Activated CD4-positive, alpha-beta T cell treated with anti-CD3 and anti-CD28 coated beads, Interleukin-2, amount 50 U/mL, for 24 hours (primary cell): ENCODE measurements at places on chromosomes 4 and X.
A peak's percentile ranks its signal among the peaks of the same experiment; 100 is the strongest.

DNA sequence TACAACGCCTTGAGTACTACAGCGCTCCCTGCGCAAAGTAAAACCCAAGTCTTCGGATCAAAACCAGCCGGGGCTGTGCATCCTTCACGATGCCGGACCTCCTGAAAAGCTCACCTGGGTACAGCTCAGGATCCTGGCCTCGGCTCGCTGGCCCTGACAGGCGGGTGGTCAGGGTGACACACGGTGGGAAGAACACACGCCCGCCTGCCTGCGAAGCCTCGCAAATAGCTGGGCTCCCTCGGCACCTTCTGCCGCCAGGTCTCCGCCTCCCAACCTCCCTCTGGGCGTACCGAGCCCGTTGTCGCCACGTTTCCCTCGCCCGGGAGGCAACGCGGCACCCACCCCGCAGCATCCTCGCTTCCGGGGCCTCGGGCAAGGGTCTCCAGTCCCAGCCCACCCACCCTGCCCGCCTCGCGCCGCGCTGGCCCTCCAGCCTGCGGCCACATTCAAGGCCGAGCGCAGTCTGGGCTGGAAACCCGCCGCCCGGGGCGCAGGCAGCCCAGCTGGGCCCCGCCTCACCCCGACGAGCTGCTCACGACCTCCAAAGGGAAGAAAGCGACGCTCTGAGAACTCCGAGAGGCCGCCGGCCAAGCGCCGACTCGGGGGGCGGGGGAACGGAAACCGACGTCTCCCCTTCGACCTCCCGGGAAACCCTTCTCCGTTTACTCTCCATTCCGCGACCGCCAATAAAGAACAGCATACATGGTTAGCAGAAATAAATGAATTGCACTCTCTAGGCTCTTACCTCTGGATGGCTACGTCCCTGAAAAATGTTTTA lies 511 bp downstream of the PPM1K start:
- DNase-seq, result peak; percentile 43

GRCh38 chr4:176191974-176192373 lies 3.4 kb downstream of the SPATA4 start:
- DNase-seq, result no peak

DNA sequence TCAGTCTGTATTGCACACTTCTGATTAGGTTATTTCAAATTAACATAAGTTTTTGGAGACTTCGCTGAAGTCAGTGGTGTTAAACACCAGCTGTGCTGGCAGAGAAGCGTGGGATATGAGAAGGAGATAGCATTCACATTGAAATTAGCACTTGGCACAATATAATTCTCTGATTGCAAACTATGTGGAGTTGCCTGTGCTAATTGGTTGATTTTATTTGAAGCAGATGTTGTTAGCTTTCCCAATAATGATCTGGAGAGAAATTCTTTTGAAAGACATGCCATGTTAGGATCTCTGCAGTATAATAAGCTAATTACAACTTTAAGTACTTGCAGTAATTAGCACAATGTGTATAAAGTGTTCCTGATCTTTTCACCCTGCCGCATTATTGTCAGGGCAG lies 367.4 kb upstream of the ARX start:
- DNase-seq, result no peak

GRCh38 chrX:100368167-100368566 lies 41.9 kb downstream of the PCDH19 start:
- no peak for DNase-seq

- no peak for DNase-seq
These were observed 11.0 kb downstream of the BMX start for GRCh38 chrX:15511563-15511962.

- DNase-seq, result no peak
These were observed 125.9 kb upstream of the ANK2 start for GRCh38 chr4:112923516-112923915.

DNA sequence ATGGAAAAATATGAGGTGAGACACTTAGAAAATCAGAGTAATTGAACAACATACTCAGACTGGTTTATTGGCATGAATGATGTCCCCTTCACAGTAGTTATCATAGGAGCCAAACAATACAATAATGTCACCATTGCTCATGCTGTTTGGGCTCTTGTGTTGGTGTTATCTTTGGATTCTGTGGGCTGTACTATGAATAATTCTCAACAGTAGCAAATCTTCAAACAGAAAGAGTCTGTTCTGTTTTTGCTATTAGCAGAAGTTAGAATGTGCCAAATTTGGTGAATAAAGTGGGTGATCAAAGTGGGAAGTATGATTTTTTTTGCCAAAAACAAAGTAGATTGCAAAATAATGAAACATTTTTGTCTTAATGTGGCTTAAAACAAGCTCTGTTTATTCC lies 58.3 kb downstream of the GRID2 start:
- no peak for DNase-seq

DNA sequence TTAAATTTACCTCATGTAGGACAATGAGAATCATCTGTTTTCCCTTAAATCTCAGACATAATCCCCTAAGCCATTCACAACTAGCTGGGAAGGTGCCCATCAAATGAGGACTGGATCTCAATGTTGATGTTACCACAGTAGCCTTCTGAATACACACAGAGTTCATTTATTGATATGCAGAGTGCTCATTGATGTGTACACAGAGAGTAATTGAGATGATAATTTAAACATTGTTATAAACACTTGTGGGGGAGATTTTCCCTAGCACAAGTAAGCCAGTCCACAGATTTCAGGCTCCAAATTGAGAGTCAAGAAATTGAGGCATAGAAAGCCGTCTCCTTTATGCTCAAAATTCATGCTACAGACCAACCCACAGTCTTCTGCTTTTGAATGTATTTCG lies 273.4 kb upstream of the TRPC5 start:
- DNase-seq, result no peak

GRCh38 chrX:14032406-14032805 lies 2.7 kb upstream of the GEMIN8 start:
- peak; percentile 33 for DNase-seq
